ENCODE measurements at places on chromosomes 2 and 18. TPM values are rescaled to one million over a fixed set of nuclear protein-coding genes. Genes with fewer than 3 reads are reported as not detected.

The MAL gene
- 0.96 TPM for total RNA-seq

The CERKL gene
- under 0.01 TPM for total RNA-seq

The PLCD4 gene
- 2.3 TPM for total RNA-seq

The CNTNAP5 gene
- total RNA-seq = under 0.01 TPM

The CLEC4F gene
- not detected for total RNA-seq

The C1QL2 gene
- total RNA-seq = not detected

The RIT2 gene
- total RNA-seq = not detected

The SOWAHC gene
- total RNA-seq = 13.8 TPM

The CFAP53 gene
- total RNA-seq = 0.85 TPM

The PDCL3 gene
- total RNA-seq = 10.7 TPM

The TSGA10 gene
- total RNA-seq = 0.96 TPM

The CDH2 gene
- 166 TPM for total RNA-seq

The HAT1 gene
- 83.8 TPM for total RNA-seq

The FLACC1 gene
- total RNA-seq = 0.38 TPM

The DIPK1C gene
- total RNA-seq = not detected

The TWIST2 gene
- 13.4 TPM for total RNA-seq

The ELOA2 gene
- not detected for total RNA-seq

The DPP4 gene
- 87.2 TPM for total RNA-seq

The STK16 gene
- 14.0 TPM for total RNA-seq
